ENCODE measurements at places on chromosomes 5 and 9. TPM values are rescaled to one million over a fixed set of nuclear protein-coding genes. Genes with fewer than 3 reads are reported as not detected.

DNA sequence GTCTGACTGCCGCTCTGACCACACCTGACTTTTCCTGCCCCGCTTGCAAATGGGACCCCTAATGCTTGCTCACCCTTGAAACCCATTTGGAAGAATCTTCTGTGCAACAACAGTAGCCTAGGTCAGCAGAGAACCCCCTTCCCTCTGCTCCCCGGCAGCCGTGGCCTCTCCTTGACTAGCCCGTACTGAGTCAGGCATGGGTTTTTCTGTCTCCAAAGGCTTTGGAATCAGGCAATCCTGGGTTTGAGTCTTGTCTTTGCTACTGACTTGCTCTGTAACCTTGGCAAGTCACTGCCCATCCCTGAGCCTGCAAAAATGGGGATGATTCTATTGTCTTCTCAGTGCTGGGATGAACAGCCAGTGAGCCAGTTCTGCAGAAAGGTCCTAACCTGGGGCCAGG, 135.4 kb downstream of the RGS3 start:
- DNase-seq, result no peak

Gene EPB41L4A
- total RNA-seq, result 33.8 TPM

DNA sequence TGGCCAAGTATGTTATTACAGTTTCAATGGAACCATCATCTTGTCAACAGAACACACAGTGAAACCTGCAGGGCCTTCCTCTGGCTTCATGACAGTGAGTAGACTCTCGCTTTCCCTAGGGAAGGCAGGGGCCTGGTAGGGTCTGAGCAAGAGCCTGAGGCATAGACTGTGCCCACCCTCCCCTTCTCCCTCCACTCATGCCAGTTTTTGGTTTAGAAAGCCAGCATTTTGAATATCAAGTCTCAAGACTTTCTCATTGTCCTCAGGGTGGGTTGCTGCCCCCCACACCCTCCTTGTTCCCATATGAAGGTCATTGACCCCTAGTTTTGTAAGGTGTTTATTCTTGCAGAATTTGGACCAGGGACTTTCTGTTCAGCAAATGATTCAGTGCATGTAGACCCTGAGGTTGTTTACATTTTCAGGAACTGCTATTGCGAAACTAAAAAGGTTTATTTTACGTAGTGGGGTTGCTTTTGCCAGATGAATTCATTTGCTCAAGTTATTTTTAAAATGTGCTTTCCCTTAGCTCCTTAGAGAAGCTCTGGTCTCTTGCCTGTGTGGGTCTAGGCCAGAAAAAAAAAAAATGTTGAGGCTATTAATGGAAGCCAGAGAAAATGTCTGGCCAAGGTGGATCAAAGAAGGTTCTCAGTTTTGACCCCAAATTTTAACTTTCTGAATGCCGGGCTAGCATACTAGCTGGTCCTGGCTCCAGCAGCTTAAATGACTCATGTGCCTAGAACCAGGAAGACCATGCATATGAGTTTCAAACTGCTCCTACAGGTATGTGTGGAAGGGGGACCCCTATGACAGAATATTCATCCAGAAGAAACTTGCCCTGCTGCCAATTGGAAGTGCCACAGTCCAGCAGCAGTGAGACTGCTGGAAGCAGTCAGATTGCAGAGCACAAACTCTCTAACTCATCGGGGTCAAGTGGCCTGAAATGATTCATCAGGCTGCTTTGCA, 10.1 kb upstream of the MOB3B start:
- DNase-seq, result no peak

DNA sequence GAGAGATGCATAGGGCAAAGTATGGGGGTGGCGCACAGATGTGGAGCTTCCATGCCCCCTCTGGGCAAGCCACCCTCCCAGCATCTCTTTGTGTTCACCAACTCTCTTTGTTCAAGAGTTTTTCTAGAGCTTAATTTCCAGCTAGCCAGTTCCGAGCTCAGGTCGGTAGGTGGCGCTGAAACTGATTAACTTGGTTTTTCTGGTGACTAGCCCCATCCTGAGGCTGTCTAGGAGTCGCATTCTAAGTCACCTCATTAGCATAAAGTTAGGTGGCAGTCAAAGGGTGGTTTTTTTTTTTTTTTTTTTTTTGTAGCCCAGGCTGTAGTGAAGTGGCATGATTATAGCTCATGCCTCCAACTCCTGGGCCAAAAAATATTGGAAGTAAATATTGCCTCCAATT, 476.4 kb downstream of the KDM4C start:
- DNase-seq, result no peak

DNA sequence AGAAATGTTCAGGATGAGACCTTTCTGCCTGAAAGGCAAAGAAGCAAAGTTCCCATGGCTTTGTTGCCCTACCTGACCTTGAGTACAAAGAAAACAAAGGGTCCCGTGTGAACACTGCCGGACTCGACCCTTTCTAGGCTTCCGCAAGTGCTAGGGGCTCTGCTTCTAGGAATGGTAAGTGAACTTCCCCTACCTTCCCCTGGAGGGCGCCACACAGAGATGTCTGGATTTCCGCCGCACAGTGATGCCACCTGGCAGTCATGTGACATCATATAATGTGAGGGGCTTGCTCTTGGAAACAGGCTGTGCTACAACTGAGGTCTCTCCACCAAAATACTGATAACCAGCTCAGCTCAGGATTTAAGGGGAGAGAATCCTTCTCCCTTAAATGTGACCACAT, 56.6 kb downstream of the HSD17B3 start:
- no peak for DNase-seq

DNA sequence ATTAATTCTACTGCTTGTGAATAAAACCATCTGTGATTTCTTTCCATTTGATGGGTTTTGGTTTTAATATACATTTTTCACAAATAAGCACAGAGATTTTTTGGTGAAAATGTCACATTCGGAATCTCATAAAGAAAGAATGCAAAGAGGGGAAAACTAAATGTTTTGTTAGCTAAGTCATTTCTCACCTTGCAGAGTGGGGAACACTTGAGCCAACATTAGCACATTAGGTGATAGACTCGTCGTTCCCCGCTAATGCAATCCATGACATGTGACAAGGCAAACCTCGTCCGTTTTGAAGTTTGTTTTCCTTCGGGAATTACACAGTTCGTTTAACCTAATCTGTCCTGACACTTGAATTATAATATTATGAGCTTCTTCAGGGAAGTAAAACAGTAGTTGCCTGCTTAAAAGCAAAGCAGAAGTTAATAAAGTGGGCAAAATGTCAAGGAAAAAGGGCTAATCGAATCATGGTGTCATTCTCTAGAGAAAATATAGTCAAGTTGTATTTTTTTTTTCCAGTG, 95.8 kb upstream of the LMX1B start:
- DNase-seq, result no peak

- no peak for DNase-seq
Measured at GRCh38 chr5:38535248-38535750, 21.1 kb downstream of the LIFR start.

Gene RGS7BP
- total RNA-seq, result 9.4 TPM
